ENCODE measurements at places on chromosomes 2 and 18.

GRCh38 chr2:51013079-51013932 is 18.6 kb downstream of the NRXN1 start:
- peak; percentile 92 for DNase-seq

DNA sequence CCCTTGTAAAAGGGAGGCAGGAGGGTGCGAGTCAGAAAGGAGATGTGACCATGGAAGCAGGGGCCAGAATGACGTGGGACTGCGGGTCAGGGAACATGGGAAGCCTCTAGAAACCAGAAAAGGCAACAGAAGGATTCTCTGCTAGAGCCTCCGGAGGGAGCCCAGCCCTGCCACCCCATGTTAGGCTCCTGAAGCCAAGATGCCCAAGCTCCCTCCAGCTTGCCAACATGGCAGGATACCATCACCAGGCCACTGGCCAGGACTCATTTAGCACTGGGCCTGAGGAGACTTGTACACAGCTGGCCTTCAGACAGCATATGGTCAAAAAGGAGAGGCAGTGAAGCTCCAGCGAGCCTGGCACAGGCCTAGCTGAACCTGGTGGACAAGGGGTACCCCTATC is 5.6 kb downstream of the TMEM247 start:
- DNase-seq, result no peak

- peak; percentile 23 for DNase-seq
Measured at GRCh38 chr2:36597532-36598377, at the start of gene FEZ2. TSS of gene FEZ2 (minus strand) at chr2:36598168. CDS start at chr2:36598142, 26 bp downstream.

DNA sequence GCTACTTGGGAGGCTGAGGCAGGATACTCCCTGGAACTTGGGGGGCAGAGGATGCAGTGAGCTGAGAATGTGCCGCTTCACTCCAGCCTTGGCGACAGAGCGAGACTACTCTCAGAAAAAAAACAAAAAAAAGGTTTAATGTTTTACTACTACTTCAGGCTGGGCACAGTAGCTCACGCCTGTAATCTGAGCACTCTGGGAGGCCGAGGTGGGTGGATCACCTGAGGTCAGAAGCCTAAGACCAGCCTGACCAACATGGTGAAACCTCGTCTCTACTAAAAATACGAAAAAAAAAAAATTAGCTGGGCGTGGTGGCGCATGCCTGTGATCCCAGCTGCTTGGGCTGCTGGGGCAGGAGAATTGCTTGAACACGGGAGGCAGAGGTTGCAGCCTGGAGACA is 75.7 kb upstream of the ATIC start:
- no peak for DNase-seq

DNA sequence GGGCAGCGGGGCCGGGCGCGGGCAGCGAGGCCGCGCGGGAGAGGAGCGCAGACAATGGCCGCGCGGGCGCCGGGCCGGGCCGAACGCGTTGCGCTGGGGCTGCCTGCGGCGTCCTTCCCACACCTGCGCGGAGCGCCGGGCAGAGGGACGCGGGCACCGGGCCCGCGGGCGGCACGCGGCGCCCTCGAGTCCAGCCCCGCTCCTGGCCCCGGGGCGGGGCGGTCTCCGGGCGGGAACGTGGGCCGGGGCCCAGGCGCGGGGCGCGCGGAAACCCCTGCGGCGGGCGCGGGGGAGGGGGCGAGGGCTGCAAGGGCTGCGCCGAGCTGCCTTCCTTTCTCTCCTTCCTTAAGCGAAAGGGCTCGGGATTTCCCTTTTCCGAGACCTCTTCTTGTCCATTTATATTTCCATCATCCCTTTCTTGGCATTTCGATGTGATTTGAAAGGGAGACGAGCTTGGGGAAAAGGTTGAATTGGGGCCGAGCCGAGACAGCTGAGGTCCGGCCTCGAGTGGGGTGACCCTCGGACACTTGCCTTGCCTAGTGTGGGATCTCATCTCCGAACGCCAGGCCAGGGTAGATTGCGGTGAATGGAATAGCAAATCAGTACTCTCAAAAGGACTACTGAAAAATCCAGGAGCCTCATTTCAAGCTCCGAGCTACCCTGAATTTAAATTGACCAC is 676 bp downstream of the KLHL23 start:
- no peak for DNase-seq

- DNase-seq, result no peak
Measured at GRCh38 chr18:49491534-49491856, 4.5 kb upstream of the C18orf32 start.

DNA sequence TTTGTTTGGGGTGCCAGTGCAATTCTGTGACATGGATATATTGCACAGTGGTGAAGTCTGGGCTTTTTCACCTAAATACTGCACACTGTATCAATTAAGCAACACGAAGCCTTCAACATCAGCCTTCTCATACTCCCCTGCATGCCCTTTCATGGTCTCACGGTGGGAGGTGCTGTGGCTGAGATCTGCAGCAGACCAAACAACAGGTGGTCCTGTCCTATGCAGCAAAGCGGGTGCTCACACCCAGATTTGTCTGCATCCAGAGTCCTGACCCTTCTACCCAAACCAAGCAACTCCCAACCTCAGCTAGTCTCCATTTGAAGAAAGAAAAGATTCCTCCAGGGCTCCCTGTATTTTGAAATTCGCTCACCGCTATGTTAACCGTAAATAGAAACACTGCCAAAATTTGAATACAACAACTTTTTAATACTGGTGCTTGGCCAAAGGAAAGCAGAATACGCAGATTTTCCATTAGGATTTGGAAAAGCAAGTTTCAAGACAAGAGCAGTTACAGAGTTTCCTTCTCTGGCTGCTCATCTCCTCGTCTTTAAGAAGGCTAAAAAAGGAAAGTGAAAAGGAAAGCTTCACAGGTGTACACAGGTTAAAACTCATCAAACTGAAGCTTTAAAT is 34.9 kb downstream of the FAM168B start:
- DNase-seq, result no peak

- DNase-seq, result peak; percentile 29
Measured at GRCh38 chr2:174699993-174700766, 64.1 kb downstream of the CHRNA1 start.

- DNase-seq, result no peak
Measured at GRCh38 chr2:136246086-136246669, 128.2 kb upstream of the CXCR4 start.

DNA sequence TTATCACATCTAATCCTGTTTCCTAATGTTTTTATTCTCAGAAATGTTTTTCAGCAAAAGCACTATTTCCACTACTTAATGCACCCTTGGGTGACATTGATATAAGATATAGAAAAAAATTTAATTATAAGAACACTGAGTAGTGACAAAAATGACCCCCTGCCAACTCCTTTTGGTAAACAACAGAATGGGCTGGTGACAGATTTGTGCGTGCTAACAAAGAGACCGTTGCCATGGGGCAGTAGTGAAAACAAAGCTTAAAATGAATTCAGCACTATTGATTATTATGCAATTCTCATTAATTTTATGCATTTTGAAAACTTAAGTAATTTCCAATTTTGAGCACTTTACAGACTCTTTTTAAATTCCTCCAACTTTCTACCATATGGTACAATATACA is 33.1 kb downstream of the RDH14 start:
- DNase-seq, result peak; percentile 12

- DNase-seq, result no peak
Measured at GRCh38 chr2:54955358-54956110, 94.7 kb downstream of the RTN4 start.

- DNase-seq, result no peak
Measured at GRCh38 chr2:150688016-150688415, 200.5 kb upstream of the RND3 start.

DNA sequence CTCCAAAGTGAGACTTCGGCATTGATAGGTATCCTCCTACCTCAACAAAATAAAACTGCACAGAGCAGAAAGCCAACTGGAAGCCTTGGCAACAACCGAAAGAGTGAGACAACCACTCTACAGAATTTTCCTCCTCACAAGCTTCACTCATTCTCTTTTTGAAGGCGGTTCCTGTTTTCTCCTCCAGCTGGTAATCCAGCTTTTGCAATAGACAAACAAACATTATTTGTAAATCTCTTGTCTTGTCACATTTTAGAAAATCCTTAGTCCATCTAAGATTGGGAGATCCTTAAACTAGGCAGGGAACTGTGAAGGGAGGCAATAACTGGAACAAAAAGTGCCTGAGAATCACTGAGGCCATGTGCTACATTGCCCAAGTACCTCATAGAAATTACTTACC is 332.4 kb downstream of the BCL11A start:
- no peak for DNase-seq
